ENCODE measurements at places on chromosomes 2 and 18.

DNA sequence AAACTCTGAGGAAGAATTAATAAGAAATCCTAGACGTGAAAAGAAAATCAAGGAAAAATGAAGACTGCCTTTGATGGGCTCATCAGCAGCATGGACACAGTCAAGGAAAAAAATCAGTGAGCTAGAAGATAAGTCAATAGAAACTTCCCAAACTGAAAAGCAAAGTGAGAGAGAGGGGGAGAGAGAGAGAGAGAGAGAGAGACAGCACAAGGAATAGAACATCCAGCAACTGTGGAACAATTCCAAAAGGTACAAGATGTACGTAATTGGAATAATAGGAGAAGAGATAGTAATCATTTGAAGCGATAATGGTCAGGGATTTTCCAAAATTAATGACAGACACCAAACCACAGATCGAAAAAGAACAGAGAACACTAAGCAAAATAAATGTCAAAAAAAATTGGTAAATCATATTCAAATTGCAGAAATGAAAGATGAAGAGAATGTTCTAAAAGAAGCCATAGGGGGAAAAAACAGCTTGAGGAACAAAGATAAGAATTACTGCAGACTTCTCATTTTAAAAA, 54.5 kb downstream of the TBC1D8 start:
- DNase-seq = no peak

DNA sequence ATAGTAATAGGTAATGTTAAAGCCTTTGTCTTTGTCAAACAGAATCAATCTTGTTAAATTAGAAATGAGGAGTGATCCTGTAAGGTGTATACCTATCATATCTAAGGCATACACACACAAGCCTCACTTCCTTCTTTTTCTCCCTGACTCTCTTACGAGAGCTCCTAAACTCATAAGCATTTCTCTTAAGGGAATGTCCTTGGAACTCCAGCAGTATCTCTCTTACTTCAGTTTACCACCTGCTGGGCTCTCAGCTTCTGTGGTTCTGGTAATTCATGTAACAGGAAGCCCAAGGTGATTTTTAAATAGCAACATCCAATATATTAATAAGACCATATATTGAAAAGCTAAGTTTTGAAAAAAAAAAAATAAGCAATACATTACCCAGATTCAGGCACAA, 85.9 kb downstream of the UBE2E3 start:
- DNase-seq = no peak

DNA sequence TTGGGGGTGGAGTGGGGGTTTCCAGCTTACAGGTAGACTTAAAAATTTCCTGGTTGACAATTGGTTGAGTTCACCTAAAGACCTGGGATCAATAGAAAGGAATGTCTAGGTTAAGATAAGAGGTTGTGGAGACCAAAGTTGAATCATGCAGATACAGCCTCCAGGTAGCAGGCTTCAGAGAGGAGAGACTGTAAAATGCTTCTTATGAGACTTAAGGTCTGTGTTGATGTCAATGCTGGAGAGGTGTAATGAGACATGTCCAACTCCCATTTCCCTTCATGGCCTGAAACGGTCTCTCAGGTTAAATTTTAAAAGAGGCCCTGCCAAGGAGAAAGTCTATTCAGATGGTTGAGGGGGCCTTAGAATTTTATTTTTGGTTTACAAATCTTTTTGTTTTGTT, 38.5 kb upstream of the RND3 start:
- no peak for DNase-seq

DNA sequence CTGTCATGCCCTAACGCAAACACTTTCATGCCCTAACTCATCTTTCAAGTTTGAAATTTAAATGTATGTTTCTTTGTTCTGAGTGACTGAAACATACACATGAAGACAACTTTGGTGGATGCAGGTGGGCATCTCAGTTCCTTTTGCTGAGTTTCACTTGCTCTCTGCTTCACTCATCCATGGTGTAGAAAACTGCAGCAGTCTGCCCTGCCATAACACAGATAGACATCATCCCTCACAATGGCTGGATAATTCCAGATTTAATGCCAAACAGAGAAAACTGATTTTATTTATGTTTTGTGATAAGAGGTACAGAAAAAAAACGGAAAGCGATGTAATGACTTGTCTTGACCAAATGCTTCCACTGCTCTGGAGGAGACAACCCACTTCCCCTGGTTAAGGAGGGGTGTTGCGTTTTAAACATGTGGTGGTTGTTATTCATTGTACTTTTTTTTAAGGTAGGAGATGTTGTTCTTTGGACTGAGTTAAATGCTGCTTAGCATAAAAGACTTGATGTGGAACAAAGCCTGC, 70.4 kb downstream of the RHBDD1 start:
- DNase-seq = no peak
